Stimulated activated CD4-positive, alpha-beta T cell treated with anti-CD3 and anti-CD28 coated beads, Interleukin-4, amount 100 ng/mL, for 24 hours (primary cell): ENCODE measurements at places on chromosomes 3 and 15.

- no peak for DNase-seq
Measured at GRCh38 chr3:99419116-99419515, 219.3 kb upstream of the COL8A1 start.

DNA sequence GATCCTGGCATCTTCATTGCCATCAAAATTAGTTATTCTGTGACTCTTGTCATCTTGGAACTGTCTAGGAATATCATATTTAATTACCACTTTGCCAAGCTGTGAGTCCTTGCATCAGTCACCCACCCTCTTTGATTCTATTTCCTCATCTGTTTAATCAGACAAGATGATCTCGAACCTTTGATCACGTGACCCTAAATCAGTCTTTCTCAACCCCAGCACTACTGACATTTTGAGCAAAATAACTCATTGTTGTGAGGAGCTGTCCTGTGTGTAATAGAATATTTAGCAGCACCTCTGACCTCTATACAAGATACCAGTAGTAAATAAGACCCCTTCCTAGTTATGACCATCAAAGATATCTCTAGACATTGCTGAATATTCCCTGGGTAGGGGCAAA lies 343.4 kb upstream of the ARPP21 start:
- DNase-seq = no peak

- no peak for DNase-seq
Measured at GRCh38 chr3:172089250-172089649, 49.9 kb downstream of the FNDC3B start.

GRCh38 chr3:115077501-115078250 lies 69.4 kb downstream of the ZBTB20 start:
- DNase-seq = no peak

- DNase-seq = no peak
Measured at GRCh38 chr3:170021083-170021482, 16.7 kb upstream of the GPR160 start.

DNA sequence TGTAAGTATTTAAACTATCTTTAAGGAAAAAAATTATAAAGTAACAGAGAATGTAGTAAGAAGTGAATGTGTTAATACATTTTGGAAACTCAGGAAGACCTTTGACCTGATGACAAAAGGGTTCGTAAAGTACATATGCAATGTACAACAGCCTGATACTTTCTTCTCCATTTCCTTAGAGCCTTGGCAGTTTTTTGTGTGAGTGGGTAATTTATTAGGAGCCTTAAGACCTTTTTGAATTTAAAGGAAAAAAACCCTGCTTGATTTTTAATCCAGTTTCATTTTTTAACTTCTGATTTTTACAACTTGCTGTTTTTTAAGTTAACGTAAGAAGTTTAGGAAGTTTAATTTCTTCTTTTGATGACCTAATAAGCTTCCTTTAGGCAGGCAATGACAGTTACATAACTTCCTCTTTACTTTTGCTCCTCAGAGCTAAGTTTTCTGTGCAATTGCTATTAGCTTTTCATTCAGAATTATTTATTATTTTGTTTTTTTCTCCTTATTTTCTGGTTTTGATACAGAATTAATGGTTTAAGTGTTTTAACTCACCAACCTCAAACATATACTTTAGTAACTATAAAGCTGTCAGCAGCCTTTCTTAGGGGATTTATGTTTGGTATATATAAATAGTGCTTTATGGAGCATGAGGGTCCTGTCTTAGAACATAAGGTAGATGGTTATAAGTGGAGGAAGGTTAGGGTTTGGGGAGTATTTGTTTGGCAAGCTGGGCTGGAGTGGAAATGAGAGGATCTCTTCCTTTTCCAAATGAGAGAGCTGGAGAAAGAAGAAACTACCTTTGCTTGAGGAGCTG lies 35.2 kb downstream of the ARMC8 start:
- DNase-seq = no peak

- no peak for DNase-seq
Measured at GRCh38 chr3:143001034-143001368, 369 bp upstream of the U2SURP start.

DNA sequence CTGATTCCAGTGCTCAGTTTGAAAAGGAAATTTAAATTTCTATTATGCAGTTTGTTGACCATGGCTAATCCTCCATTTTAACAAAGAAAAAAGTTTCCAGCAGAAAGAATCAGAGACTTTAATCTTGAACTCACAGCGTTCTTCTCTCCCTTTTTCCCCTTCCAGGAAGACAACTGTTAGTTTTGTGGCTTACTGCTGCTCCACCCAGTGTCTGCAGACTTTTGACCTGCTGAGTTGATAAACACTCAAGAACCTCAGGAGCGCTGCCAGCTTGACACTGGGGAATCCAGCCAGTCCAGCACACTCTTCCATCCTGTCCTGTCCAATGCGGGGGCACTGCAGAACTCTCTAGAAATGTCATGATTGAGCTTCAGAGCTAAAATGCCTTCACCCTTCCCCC lies 134.6 kb downstream of the LRRC28 start:
- no peak for DNase-seq

GRCh38 chr15:83364501-83364900 lies 80.0 kb upstream of the BNC1 start:
- DNase-seq = no peak

GRCh38 chr15:60740231-60740630 lies 261.3 kb upstream of the ICE2 start:
- DNase-seq = no peak

DNA sequence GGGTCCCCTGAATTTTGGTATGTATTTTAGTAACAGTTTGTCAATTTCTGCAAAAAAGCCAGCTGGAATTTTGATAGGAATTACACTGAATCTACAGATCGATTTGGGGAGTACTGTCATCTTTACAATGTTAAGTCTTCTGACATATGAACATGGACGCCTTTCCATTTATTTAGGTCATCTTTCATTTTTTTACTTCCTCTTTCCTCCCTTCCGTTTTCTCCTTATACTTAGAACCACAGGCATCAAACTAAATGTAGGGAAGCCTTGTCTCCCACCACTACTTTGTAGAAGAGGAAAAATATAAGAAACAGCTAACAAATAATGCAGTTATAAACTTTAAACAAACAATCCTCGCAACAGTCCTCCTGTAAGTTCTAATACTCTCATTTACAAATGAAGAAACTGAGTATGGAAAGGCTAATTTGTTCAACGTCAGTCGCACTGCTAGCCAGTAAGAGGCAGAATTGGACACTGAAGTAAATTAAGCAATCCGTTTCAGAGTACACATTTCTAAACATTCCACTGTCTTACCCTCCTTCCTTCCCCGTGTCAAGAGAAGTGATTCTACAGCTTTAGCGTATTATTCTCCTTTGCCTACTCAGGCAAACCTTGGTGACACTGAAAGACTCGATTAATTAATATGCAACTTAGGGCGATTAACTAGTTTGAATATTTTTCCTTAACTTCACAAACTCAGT lies 25.6 kb downstream of the RHOA start:
- DNase-seq = no peak

DNA sequence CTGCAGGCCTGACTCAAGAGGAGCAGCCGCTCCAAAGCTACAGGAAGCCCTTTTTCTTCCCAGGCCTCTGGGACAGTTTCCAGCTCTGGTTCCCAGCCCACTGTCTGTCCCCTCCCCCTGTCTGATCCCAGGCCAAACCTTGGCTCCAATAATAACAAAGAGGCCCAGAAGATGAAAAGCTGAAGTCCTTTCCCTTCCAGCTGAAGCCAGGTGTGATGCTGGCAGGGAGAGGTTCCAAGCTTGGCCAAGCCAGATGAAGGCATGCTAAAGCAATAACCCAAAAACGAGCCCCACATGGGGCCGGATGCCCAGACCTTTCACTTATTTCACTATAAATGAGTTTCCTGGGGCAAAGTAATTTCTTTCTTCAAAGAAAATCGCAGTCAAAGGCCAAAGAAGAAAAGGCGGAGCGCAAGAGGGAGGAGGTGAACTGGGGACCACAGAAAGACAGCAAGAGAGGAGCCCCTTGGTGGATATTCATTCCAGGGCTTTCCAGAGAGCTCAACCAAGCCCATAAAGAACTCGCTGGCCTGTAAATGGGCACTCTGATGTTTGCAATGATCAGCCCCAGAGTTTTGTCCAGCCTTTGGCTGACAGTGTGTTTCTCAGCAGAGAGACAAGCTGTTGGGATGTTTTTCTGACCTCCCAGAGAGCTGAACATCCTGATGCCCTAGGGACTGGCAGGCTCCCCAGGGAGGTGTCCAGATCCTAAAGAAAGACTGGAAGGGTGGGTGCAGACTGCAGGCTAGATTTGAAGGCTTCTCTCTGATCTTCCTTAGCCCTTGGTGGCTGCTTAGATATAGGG lies 157.6 kb downstream of the UACA start:
- DNase-seq = no peak
